ENCODE measurements at places on chromosomes 2 and 18.

DNA sequence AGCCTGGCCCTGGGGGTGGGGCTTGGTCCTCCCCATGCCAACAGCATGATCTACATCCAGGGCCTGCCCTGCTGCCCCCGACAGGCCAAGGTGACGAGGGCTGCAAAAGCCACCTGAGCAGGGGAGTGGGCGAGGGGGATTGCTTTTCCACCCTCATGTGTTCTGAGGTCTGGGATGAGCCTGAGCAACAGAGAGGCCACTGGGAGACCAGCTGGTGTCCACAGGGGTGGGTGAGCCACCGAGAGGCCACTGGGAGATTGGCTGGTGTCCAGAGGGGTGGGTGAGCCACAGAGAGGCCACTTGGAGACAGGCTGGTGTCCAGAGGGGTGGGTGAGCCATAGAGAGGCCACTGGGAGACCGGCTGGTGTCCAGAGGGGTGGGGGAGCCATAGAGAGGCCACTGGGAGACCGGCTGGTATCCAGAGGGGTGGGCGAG lies 147.4 kb upstream of the GPC1 start:
- DNase-seq, result no peak

GRCh38 chr18:74856928-74857327 lies 259.3 kb downstream of the ZNF407 start:
- DNase-seq, result no peak

DNA sequence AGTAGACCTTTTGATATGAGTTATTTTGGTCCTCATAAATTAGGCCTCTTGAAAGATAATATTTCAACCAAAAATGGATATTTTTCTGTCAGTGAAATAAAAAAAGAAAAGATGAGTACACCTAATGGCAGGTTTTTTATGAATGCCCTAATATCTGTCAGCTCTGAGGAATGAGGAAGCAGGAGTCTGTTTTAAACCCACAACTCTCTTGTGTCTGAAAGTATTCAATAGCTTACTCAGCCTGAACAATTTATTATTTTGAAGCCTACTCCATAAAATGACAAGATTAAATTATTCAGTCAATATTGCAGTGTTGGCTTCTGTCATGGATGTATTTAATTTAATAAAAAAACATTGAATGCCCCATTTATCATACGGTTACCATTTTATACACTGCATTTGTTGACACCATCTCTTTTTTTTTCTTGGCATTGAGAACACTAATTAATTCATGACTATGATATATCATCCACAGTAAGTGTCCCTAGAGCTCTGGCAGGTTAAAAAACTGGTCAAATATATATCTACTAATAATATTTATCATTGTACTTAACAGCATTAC lies 548.2 kb downstream of the CBLN2 start:
- DNase-seq, result no peak

DNA sequence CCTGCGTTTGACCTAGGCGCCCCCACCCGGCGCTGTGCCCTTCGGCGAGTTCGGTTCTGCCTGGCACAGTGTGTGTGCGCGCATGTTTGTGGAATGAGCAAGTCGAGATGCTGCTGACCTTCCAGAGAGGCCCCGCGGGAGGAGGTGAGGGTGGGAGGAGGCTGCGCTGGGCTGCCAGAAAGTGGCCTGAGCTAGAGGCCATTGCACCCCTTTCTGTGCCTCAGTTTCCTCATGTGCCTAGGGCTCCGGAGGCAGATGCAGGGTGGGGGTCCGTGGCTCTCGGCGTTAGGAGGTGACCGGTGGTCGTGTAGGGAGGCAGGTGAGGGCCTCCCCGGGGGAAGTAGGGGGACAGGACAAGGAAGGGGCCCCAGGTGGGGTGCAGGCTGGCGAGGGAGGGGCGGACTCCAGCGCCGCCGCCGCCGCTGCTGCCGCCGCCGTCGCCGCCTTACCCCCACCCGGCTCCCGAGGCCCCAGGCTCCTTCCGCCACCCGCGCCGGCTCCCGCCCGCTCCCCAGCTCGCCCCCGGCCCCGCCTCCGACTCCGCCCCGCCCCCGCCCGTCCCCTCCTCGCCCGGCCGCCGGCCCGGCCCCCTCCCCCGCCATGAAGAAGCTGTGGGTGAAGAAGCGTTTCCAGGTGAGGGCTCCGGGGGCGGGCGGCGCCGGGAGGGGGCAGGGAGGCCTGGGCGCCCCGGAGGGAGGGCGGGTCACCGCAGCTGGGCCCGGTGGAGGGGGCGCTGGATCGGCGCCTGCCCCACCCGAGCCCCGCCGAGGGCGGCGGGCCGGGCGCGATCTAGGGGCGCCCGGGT lies 7.0 kb downstream of the SPEG start:
- peak; percentile 65 for DNase-seq

GRCh38 chr2:154370873-154371272 lies 327.6 kb upstream of the KCNJ3 start:
- no peak for DNase-seq

DNA sequence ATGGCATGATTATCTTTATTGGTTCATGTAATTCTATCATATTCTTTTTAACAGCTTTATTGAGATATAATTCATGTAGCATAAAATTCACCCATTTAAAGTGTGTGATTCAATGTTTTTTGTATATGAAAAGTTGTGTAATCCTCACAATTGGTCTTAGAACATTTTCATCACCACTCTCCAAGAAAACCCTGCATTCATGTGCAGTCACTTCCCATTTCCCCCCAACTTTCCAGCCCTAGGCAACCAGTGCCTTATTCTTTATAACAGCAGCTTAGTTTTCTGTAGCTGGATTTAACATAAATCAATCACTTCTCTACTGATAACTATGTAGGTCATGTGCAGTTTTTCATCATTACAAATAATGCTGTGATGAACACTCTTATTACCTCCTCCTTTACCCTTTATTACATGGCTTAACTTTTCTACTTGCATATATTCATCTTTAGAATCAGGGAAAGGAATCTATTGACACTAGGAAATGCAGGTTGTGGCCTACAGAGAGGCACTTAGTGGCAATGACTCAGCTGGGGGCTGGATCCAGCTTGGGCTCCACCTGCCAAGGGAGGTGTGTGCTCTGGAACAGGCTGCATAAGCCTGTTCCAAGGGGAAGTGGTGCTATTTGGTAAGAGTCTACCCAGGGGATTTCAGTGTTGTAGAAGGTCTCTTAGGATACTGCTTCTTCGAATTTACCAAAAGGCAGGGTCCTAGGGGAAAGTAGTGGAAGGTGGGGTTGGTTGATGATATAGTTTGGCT lies 89.1 kb downstream of the ETAA1 start:
- peak; percentile 15 for DNase-seq

- DNase-seq, result no peak
Measured at GRCh38 chr2:70960833-70961647, 17.4 kb upstream of the ANKRD53 start.

GRCh38 chr2:11578081-11578948 lies 44.5 kb downstream of the GREB1 start:
- DNase-seq, result no peak

DNA sequence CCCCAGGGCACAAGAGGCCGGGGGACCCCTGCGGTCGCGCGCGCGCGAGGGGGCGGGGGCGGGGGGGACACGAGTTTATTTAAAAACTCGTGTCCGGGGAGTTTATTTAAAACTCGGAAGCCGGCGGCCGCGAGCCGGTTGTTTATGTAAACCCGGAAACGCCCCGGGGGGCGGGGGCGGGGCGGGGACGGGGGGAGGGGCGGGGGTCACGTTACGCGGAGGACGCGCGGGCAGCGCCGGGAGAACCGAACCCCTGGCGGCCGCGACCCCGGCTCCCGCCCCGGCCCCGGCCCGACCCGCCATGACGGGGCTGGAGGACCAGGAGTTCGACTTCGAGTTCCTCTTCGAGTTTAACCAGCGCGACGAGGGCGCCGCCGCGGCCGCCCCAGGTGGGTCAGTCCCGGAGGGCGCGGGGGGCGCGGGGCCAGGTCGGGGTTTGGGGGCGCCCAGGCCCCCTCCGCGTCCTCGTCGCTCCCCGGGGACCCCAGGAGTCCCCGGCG lies 4.4 kb downstream of the NFATC1 start:
- DNase-seq, result peak; percentile 29

DNA sequence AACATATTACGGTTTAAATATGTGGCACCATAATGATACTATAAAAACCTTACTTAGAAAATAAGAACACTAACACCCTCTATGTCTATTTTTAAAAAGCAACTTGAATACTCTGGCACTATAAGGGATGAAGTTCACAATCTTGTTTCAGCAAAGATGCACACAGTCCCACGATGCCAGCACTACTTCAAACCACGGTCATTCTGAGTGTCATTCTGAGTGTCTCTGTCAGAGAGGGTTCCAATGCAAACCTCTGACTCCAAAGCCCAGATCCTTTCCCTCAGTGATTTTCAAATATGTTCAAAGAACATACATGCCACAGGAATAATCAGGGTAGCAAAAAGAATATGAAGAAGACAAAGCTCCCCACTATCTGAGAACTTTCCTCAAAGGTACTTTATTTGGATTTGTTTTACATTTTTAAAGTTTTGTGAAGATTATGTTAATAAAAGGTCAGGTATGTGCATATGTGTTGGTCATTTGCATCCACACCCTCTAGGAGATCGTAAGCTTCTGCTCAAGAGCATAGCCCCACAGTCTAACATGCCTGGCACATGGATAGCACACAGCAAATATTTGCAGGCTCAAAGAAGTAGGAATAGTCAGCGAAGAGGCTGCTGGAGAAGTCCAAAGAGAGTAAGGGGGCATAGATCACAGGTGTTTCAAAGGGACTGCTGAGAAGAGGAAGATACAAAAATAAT lies 127.6 kb downstream of the DYM start:
- DNase-seq, result no peak

- DNase-seq, result peak; percentile 10
Measured at GRCh38 chr2:239444626-239445577, 44.1 kb upstream of the HDAC4 start.

- no peak for DNase-seq
Measured at GRCh38 chr18:45493830-45494229, 121.4 kb upstream of the SLC14A2 start.

GRCh38 chr2:7977981-7978380 lies 703.9 kb upstream of the ID2 start:
- no peak for DNase-seq

DNA sequence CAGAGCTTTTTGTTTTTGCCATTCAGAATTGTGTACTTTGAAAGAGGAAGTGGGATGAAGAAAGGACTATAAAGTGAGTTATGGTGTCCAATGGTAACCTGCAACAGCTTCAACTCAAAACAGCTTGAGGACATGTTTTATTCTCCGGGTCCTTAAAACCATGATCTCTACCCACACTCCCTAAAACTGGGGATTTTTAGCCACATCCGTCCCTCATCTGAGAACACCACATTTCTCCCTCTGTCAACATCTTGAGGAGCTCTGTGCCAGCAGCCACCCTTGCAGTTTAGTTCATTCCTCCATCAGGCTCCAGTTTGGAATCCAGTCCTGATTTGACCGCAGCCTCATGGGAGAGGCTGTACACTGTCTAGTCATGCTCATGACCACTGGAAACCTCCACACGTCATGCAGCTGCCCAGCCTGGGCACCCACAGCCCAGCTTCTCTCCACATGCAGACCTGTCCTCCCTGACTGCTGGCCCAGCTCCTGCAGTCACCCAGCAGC lies 62.6 kb downstream of the C18orf63 start:
- DNase-seq, result no peak

DNA sequence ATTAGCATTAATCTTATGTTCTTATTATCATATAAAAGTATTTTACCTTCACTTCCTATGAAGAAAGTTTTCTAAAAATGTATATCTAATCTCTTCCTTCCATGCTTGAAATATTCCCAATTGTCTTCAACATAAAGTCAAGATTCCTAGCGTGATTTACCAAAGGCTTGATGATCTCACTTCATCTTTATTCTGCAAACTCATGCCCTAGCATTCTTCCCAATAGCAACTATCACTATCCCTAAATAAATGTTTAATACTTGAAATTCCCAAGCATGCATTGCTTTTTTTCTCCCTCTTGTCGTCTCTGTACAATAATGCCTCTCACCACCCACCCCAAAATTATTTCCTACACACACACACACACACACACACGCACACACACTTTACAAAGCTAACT lies 125.8 kb downstream of the VWC2L start:
- no peak for DNase-seq
